ENCODE measurements at places on chromosomes 1 and 21.
A peak's percentile ranks its signal among the peaks of the same experiment; 100 is the strongest.

DNA sequence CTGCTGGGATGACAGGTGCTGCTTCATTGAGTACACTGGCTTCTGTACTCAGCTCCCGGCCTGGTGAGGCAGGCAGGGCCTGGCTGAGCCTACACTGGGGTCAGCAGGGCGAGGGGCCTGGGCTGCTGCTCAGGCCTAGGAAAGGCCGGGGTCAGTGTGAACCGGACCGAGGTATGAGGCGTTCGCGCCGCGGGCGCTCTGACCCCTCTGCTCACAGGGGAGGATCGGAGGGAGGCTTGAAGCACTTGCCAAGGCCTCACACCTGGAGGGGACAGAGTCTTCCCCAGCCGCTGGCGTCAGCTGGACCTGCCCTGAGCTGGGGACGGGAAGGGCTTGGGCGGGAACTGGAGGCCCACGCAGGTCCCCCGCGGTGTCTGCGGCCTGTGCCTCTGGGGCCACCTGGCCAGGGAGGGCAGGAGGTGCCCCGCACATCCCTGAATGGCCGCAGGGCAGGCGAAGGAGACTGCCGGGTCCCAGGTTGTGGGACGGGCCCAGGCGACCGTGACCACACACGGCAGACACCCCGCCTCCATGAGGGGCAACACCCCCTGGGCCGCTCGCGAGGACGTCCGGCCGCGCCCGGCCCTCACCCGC is 466 bp downstream of the PEX10 start:
- no peak for DNase-seq

- no peak for DNase-seq
Observed at GRCh38 chr1:197178998-197179397, 32.5 kb upstream of the ASPM start.

GRCh38 chr1:80645621-80646020 is 1155.1 kb upstream of the ADGRL2 start:
- DNase-seq, result no peak

DNA sequence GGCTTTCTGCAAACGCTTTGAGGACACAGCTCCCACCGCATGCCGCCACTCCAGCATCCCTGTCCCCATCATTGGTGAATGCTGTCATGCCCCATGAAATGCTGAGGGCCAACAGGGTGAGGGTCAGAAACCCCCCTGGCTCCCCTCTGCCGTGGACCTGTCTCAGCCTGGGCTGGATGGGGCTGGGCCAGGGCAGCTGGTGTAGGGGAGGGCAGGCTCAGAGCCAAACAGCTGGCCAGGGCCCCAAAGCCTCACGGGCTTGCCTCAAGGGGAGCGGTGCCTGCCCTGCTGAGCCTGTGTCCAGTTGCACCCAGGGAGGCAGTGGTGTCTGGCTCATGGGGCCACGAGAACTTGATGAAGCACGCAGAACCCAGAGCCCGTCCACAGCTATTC is 49.7 kb downstream of the S100B start:
- no peak for DNase-seq

- DNase-seq, result no peak
Observed at GRCh38 chr1:78591971-78592370, 28.3 kb upstream of the IFI44L start.

DNA sequence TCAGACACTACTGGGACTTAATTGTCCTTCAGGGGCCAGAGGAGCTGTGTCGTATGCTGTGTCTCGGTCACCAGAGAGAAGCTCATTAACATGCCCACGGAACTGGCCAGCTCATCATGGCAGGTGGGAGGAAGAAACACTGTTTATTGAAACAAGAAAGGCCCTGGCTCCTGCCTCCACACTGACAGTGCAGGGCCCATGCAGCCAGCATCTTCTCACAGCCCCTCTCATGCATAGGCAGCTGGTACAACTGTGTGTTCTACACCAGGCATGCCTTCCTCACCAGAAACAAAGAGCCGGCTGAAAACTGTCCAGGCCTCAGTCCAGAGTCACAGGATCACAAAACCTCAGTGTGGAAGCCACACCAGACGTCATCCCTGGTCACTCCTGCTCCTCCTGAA is 106.0 kb downstream of the UBE2U start:
- no peak for DNase-seq

GRCh38 chr1:45999507-45999906 is 132.9 kb downstream of the PIK3R3 start:
- DNase-seq, result no peak

DNA sequence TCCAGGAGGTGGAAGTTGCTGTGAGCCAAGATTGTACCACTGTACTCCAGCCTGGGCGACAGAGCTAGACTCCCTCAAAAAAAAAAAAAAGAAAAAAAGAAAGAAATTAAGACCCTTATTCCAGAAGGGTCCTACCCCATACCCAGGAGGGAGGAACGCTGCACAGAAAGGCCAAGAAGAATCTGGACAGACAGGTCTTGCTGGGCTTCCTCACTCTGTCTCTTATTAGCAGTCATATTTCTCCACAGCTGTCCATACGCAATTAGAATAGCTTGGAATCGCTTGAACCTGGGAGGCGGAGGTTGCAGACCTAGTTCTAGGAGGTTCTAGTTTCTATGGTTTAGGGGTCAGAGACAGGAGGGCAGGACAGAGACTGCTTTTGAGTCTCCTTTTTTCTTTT is 3.2 kb upstream of the PAQR7 start:
- DNase-seq, result no peak

DNA sequence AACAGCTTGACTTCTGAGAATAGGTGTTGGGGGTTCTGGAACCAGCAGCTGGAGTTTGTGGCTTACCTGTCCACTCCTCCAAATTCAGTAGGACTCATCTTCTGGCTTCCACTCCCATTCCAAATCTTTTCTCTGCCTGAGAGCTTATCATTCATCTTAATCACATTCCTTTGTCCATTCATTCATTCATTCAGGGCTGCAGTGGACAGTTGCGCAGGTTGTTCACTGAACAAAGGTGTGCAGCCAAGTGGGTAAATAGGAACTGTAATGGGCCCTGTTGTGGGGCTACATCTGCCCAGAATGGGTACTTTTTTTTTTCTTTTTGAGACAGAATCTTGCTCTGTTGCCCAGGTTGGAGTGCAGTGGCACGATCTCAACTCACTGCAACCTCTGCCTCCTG is 3.4 kb upstream of the HSPG2 start:
- DNase-seq, result no peak

DNA sequence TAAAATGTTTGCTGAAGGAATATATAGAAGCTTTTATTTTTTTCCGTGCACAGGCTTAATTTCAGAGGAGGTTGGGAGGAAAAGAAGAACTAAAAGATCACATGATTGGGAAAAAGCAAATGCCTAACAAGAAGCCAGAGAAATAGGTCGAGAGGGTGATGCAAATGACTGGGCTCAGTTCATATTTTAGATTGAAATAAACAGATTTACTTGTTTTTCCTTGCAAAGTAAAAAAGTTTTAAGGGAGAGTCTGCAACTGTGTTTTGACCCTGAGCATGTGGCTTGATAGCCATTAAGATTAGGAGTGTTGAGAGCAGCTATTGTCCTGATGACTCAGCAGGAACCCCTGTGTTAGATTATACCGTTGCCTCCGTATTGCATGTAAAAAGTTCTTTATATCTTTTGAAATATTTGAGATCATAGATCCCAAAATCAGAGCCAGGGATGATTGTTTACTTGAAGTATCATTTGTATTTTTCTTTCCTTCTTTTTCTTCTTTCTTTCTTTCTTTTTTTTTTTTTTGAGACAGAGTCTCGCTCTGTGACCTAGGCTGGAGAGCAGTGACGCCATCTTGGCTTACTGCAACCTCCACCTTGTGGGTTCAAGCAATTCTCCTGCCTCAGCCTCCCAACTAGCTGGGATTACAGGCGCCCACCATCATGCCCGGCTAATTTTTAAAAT is 20.2 kb downstream of the CLIC4 start:
- no peak for DNase-seq

GRCh38 chr1:117020526-117021156 is 19.1 kb downstream of the CD101 start:
- DNase-seq, result no peak

- no peak for DNase-seq
Observed at GRCh38 chr1:153253693-153254092, 5.8 kb upstream of the LORICRIN start.

GRCh38 chr1:234781241-234782065 is 171.5 kb upstream of the IRF2BP2 start:
- DNase-seq, result no peak

- DNase-seq, result peak; percentile 43
Observed at GRCh38 chr1:24932284-24932683, 2.2 kb upstream of the RUNX3 start.

DNA sequence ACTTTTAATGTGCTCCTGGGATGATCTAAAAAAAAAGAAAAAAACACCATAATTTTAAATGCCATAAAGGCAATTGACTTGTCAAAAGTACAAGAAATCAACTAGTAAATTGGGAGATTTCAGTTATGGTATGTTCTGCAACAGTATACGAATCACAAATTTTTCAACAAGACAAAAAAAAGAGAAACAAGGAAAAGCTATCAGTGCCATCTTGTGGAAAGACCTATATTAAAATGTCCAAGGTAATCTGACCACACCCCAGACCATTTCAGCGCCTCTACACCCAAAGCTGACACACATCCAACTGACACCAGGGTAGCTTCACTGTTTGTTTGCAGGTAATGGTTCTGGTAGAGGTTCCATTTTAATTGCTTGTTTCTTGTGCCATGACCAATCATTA is 5.0 kb upstream of the DUSP23 start:
- DNase-seq, result no peak

DNA sequence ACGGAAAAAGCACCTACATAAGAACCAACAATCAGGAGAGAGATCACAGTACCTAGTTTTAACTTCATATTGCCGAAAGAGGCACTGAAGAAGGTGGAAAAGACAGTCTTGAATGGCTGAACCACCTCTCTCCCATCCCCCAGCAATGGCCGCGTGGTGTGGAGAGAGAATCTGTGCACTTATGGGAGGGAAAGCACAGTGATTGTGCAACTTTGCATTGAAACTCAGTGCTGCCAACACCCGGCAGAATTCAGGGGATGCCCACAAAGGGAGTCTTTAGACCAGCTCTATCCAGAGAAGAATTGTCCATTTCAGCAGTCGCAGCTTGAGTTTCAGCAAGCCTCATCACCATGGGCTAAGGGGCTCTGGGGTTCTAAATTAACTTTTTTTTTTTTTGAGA is 186.3 kb upstream of the USP25 start:
- no peak for DNase-seq

- no peak for DNase-seq
Observed at GRCh38 chr1:234958706-234959657, 169.7 kb downstream of the TOMM20 start.

DNA sequence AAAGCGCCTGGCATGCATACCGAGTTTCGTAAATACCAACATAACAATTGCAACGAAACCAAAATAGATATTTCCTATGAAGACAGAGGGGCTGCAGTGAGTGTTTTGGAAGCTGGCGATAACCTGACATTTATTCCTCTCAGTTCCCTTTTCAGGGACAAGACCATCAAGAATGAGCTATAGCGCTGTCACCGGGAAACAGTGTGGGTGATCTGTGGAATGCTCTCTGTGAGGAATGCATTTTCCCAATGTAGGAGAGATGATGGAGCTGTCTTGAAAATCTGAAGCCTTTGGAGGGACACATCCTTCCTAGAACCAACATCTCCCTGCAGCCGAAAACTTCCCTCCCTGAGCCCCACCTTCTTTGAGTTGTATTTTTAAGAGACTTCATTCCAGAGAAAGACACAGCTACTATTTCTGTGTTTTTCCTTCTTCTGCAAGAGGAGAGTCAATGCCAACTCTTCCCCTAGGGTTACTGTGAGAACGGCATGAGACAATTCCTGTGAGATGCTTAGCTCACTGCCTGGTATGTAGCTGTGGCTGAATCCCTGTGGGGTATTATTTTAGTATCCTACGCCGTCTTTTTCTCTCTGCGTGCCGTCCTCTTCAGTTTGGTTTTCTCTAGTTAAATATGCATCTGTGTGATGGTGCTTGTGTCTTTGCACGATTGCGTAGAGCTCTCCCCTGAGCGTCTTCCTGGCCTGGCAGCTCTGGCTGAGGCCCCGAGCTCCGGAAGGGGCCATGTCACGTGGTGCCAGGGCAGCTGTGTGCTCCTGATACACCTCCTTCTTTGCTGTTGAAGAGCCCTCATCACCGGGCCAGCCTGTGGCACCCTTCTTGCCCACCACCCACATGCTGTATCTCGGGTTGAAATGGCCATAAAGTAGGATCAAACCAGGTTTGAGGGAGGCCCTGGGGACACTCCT is 45.2 kb downstream of the AJAP1 start:
- DNase-seq, result no peak

DNA sequence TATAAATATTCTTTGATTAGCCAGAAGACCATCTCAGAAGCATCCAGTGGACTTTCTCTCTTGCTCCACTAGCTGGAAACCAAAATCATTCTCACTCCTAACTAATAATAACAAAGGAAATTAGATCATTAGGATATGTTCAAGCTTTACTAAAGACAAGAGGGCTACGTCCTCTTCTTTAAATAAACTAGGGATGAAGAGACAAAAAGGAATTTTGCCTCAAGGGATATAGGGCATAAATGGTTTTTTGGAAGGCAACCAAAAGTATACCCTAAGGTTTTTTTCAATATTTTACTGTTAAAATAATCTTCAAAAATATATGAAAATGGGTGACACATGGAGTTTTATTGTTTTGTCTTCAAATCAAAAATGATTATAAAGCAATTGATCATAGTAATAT is 745.8 kb downstream of the MRPL39 start:
- DNase-seq, result no peak

DNA sequence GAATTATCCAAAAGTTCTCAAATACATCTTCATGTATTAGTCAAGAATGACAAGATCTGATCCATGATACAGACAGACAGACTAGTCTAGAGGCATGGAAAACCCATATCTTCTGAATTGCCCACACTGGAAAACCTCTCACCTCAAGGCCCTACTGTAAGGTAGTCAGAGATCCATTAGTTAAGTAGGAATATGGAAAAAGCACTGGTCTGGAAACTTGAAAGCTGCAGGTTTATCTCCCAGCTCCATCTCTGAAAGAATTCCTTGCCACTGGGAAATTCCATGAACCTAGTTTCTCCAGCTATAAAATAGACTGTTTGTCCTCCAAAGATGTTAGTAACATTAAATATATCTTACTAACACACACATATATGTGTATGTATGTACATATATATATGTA is 169.2 kb downstream of the AKT3 start:
- DNase-seq, result no peak

- DNase-seq, result no peak
Observed at GRCh38 chr1:12170263-12170671, 3.5 kb downstream of the TNFRSF1B start.

DNA sequence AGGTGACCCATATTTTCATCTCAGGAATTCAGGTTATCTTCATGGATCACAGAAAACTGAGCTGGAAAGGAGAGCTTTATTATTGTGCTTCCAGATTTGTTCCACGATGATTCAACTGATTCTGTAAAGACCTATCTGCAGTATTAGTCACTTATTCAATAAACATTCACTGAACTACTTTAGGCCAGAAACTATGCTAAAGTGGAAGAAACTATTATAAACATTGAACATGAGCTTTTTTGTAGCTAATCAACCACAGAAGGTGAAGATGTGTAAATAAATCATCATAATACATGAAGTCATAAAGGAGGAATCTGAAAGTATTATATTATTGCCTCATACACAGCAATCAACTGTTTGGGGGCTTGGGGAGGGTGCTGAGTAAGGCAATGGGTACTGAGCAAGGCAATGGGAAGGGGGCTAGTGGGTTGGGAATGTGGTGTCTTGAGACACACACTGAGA is 30.6 kb upstream of the EXO1 start:
- DNase-seq, result no peak
